ENCODE measurements at places on chromosomes 1 and 21.

DNA sequence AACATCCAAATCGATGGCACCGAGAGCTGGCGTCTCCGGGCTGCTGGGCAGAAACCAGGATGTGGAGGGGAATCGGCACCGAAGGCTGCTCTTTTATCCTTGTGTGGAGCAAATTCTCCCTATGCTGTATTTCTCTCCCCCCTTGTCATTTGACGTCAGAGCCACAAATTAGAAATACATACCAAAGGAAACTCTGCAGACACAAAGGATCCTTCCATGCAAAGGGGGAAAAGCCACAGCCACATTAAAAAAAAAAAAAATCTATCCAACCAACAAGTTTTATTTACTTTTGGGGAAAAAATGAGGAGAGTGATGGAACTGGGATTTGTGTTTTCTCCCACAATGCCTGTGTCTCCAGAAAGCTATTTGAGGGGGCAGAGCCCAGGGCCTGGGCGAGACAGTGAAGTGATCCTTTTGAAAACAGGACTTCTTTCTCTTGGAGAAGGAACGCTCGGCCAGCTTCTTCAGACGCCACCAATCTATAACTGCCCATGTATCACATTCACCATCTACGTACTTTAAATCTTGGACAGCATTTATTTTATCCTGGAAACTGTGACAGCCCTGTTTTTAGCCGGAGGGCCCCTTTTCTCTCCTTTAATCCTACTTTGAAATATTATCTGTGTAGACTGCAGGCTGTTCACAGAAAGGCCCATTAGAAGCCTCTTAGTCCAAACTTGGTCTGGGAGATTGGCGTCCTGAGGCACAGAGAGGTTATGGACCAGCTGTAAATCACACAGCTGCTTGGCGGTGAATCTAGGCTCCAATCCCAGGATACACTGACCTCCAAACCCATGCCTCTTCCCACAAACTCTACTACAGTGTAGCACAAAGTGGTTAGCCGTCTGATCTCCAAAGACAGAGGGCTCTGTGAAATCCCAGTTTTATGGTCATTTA, 4.5 kb downstream of the KANK4 start:
- no peak for DNase-seq

DNA sequence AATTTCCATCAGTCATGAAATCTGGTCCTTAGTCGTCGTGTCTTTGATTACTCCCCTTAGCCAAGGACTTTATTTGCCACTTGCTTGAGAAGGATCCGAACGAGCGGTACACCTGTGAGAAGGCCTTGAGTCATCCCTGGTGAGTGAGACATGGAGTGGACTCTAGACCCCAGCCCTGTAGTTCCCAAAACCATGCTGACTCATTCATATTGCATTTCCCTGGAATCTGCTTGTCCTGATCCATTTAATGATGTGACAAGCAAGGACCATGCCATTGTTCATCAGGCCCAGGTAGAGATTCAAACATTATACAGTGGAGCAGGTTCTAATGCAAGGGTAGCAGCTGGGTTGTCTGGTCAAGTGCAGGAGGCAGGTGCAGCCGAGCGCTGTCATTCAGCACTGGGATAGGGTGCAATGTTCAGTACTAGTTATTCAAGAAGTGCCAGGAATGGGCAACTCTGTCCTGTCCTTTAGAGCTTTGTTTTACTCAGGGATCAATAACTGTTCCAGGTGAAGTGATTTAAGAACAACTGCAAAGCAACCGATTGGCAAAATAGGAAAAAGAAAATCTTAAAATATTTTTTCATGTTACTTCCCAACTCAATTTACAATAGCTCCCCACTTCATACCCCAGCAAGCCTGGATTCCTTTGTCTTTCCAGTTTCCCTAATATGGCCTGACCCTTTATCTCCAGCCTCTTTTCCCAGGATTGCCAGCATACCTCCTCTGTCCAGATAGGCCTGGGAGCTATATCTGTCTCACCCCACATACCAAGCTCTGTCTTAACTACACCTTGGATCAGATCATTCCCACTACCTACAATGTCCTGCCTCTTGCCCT, 26.5 kb downstream of the CAMK1G start:
- no peak for DNase-seq

DNA sequence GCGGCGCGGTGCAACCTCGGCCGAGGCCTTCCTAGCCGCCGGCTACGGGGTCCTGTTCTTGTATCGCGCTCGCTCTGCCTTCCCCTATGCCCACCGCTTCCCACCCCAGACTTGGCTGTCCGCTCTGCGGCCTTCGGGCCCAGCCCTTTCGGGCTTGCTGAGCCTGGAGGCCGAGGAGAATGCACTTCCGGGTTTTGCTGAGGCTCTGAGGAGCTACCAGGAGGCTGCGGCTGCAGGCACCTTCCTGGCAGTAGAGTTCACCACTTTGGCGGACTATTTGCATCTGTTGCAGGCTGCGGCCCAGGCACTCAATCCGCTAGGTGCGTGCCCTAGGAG, 379 bp downstream of the PPCS start:
- peak; percentile 63 for DNase-seq

DNA sequence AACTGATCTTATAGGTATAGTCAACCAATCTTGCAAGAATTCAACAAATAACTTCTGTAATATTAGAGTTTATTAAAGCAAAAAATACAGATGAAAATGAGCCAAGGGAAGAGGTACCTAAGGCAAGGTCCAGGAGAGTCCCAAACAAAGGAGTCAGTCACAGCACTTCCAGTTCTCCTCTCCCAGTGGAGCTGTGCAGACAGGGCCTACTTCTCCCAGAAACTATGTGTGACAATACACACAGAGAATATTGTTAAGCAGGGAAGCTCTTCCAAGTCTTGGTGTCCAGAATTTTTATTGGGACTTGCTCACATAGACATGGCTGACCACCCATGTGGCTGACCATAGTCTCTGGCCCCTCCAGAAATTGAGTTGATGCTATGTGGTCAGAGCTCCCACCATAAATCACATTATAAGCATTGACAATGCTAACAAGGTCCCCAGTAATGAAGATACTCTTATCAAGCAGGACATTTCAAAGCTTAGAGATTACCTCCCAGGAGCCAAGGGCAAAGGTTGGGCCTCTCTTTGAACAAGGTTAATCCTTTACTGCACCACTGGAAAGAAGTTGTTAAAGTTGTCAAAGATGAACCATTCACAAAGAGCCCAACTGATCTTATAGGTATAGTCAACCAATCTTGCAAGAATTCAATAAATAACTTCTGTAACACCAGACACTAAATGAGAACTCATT, 3.5 kb upstream of the CD244 start:
- no peak for DNase-seq

GRCh38 chr1:192122668-192123067, 35.6 kb upstream of the RGS18 start:
- no peak for DNase-seq

DNA sequence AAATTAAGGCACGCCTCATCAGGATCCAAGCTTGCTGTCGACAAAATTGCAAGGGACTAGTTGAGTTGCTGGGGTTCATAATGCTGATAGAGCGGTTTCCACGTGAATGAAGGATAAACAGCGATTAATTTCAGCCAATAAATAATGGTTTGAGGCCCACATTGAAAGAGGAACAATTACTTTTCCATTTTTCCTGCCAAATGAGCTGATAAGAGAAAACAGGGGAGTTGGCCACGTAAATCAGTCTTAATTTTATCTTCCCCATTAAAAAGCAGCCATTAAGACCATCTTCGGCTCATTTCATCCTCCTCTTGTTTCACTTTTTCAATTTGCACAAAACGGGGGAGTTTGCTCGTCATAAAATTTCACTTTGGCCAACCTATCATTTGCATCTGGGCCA, 235.5 kb upstream of the RRP15 start:
- DNase-seq, result no peak

- no peak for DNase-seq
These were observed 12.9 kb downstream of the CRABP2 start for GRCh38 chr1:156692441-156692924.

DNA sequence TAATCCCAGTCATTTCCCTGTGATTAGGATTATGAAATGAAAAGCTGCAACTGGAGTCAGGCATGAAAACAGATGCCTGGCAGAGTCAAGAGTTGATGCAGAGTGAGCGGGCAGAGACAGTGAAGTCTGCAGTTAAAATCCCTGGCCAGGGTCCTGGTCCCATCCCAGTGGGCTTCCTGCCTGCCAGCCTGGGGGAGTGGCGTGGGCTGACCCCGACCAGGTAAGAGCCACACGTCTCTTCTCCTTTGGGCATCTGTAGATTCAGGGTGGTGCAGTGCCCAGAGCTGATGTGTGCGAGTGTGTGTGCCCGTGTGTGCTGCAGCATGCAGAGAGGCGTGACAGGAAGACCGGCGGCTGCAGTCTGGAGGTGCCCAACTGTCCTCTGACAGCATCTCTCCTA, 6.2 kb upstream of the KIAA1614 start:
- no peak for DNase-seq

DNA sequence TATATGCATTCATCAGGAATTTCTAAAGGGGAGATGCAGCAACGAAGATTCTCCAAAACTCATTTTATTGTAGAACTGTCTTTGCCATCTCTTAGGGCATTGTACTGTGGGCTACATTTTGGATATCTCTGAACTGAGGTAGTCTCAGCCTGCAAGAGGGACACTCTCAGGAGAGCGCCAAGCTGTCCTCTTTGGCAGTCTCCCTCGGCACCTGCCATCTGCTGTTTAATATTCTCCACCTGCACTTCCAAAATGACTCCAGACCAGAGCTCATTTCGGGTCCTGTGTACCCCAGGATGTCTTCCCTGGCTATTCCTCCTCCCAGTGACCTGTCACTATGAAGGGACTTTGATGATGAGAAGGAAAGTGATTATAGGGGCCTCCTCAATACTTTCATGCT, 356.3 kb upstream of the C1orf174 start:
- DNase-seq, result no peak

- DNase-seq, result no peak
These were observed 18.7 kb upstream of the GOLT1A start for GRCh38 chr1:204232526-204232925.

DNA sequence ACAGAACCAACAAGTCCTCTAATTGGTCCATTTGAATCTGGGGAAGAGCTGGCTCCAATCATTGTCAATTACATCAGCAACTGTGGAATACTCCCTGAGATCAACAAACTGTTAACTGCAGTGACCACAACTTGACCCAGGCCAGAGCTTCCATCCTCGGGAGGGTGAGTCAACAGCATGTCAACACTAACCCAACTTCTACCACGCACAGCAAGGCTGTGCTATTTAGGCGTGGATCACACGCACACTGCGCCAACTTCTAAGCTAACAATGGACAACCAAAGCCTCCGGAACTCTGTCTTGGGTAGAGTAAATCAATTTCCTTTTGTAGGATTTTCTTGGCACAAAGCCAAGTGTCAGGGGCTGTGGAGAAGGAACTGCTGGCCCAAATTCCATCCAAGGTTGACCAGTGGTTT, 30.4 kb downstream of the APP start:
- DNase-seq, result no peak

All from stimulated activated CD4-positive, alpha-beta T cell treated with anti-CD3 and anti-CD28 coated beads, Interleukin-4, amount 100 ng/mL, for 24 hours (primary cell).